Cardiac muscle cell (in vitro differentiated cells and primary cell): ENCODE measurements at places on chromosomes 16 and 17. TPM values are rescaled to one million over a fixed set of nuclear protein-coding genes. Genes with fewer than 3 reads are reported as not detected.

DNA sequence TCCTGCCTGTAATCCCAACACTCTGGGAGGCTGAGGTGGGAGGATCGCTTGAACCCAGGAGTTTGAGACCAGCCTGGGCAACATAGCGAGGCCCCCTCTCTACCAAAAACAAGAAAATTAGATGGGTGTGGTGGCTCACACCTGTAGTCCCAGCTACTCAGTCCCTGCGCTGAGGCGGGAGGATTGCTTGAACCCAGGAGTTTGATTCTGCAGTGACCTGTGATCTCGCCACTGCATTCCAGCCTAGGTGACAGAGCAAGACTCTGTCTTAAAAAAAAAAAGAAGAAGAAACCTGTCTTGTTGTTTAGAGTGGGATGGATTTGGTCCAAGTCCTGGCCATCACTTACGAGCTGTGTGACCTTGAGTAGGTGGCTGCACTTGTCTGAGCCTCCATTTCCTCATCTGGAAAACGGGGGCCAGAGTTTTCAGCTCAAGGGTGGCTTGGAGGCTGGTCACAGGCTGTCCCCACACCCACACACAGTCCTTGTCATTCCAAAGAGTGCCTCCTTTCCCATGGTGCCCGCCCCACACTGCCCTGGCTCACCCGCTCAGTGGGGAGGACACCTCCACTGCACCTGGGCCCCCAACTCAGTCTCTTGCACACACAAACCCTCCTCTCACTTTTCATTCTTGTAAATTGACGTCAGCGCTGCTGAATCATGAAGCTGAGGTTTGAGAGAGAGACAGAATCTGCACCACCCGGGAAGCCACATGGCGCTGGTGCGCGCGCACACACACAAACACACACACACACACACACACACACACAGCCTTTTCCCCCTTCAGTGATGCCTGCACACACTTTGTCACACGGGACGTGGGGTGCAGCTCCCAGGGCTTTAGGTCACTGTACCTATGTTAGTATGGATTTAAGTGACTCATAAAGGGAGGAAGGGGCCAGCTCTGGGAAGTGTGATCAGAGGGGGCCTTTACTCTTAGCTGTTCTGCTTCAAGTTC, 4.2 kb downstream of the SOCS1 start:
- peak; percentile 52 for DNase-seq

DNA sequence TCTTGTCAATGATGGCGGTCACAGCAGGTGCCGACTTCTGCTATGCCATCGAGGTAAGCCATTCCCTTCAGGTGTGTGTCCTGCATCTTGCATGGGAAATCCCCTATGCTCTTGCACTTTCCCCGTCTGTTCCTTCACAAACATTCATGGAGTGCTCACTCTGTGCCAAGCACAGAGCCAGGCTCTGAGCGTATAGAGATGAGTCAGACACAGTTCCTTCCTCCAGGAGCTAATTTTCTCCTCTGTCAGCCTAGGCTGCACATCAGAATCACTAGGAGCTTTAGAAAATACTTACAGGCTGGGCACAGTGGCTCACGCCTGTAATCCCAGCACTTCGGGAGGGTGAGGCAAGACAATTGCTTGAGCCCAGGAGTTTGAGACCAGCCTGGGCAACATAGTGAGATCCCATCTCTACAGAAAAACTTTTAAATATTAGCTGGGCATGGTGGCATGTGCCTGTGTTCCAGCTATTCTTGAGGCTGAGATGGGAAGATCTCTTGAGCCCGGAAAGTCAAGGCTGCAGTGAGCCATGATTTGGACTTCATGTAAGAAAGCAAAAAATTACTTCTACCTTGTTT, 14.1 kb downstream of the PRMT7 start:
- no peak for DNase-seq

- DNase-seq = no peak
These were observed 3.4 kb downstream of the RAPGEFL1 start for GRCh38 chr17:40180694-40181093.

DNA sequence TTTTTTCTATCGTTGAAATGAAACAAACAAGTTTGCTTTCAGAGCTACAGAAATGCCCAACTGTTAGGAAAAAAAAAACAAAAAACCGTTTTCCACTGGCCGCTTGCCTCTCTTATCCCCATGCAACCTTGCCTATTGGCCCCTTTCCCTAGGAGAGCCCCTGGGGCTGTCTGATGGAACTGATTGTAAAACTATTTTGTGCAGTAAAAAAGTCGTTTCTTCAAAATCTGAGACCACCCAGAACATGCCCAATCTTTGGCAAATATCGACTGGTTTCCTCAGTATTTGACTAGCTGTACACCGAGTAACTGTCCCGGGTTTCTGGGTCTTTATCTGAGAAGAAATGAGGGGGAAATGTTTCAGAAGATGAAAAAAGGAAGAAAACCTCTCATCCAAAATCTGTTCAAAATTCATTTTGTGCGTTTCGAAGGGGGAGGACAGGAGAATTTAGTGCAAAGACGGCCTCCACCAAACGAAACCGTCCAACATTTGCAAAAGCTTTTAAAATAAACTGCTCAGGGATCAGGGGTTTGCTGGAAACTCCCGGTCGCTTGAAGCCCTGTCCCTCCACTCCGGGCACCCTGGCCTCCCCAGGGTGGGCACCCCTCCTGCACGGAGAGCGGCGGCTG, 1.1 kb upstream of the GNAO1 start:
- DNase-seq = no peak

DNA sequence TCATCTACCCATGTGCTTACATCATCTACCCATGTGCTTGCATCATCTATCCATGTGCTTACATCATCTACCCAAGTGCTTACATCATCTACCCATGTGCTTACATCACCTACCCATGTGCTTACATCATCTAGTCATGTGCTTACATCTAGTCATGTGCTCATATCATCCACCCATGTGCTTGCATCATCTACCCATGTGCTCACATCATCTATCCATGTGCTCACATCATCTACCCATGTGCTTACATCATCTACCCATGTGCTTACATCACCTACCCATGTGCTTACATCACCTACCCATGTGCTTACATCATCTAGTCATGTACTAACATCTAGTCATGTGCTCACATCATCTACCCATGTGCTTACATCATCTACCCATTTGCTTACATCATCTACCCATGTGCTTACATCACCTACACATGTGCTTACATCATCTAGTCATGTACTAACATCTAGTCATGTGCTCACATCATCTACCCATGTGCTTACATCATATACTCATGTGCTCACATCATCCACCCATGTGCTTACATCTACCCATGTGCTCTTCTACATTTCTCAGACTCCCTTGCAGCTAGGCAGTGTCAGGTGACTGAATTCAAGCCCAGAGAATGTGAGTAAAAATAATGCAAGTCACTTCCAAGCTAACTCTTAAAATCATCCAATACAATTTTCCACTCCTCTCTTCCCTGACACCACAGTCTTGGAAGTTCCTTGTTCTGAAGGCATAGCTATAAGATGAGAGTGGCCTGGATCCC, 196.8 kb downstream of the CBLN1 start:
- DNase-seq = no peak

GRCh38 chr17:37138571-37139120, 189.9 kb downstream of the AATF start:
- no peak for DNase-seq

GRCh38 chr16:69048328-69049120, 56.9 kb upstream of the HAS3 start:
- DNase-seq = no peak

GRCh38 chr16:25868106-25868505, 176.3 kb downstream of the HS3ST4 start:
- no peak for DNase-seq

GRCh38 chr16:1188432-1189189, 35.7 kb downstream of the CACNA1H start:
- DNase-seq = peak; percentile 87

- peak; percentile 93 for DNase-seq
These were observed 10.2 kb upstream of the HOXB9 start for GRCh38 chr17:48636177-48637018.

- no peak for DNase-seq
These were observed 3.9 kb upstream of the KRT15 start for GRCh38 chr17:41522301-41523224.

- no peak for DNase-seq
These were observed 18.1 kb upstream of the DHX40 start for GRCh38 chr17:59547131-59547915.

DNA sequence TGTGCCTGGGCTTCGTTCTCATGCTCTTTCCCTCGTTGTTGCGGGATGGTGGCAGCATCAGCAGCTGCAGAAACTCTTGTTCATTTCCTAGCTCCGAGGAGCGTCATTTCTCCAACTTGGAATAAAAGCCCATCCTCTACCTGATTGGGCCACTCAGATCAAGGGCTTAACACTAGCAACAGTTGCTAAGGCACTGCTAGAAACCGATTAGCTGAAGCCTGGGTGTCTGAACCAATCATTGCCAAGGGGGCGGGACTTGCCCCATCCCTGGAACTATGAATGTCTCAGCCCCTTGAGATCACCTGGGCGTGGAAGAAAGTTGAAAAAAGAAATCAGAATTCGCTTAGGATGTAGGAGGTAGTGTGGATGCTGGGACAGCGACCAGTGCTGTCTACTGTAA, 145.3 kb downstream of the FOXL1 start:
- peak; percentile 44 for DNase-seq

- DNase-seq = no peak
These were observed 72.2 kb upstream of the GNAO1 start for GRCh38 chr16:56119133-56119532.

- DNase-seq = peak; percentile 92
These were observed 25.8 kb downstream of the ABR start for GRCh38 chr17:1153795-1154546.

DNA sequence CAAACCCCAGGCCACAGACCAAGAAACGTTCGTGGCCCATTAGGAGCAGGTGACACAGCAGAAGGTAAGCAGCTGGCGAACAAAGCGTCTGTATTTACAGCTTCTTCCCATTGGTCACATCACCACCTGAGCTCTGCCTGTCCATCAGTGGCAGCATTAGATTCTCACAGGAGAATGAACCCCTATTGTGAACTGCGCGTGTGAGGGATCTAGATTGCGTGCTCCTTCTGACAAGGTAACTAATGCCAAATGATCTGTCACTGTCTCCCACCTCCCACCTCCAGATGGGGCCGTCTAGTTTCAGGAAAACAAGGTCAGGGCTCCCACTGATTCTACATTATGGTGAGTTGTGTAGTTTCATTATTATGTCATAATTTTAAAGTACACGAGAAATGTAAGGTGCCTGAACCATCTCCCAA, 186.3 kb downstream of the CPPED1 start:
- DNase-seq = no peak

GRCh38 chr16:86346034-86346433, 164.3 kb upstream of the FOXF1 start:
- DNase-seq = no peak

- DNase-seq = no peak
These were observed 51.7 kb downstream of the WNT3 start for GRCh38 chr17:46766493-46767491.

DNA sequence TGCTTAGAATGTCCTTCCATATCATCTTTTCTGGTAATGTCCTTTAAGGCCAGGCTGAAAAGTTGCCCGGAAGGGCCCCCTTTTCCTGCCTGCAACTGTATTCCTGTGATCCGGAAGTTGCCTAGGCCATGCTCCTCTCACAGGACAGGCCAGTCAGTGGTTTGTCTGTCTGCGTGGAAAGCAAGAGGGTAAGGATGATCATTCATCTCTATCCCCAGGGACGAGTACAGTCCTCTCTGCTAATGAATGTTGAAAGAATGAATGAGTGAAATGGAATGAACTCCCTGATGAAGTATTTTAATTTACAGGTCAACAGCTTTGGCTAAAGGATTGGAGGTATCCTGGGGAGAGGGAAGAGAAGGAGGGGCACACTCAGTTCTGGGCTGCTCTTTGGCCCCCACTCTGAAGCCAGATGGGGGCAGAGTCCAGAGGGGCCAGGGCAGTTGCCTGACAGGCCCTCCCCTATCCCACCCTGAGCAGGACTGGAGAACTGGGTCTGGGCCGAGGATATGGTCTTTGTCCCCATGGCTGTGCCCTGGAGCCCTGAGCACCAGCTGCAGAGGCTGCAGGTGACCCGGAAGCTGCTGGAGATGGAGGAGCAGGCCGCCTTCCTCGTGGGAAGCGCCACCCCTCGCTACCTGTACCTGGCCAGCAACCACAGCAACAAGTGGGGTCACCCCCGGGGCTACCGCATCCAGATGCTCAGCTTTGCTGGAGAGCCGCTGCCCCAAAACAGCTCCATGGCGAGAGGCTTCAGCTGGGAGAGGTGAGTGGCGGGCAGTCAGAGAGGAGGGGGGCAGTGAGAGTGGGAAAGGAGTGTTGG, 3.2 kb downstream of the AOC3 start:
- DNase-seq = no peak

GRCh38 chr16:15509051-15509592, 74.7 kb downstream of the BMERB1 start:
- no peak for DNase-seq

DNA sequence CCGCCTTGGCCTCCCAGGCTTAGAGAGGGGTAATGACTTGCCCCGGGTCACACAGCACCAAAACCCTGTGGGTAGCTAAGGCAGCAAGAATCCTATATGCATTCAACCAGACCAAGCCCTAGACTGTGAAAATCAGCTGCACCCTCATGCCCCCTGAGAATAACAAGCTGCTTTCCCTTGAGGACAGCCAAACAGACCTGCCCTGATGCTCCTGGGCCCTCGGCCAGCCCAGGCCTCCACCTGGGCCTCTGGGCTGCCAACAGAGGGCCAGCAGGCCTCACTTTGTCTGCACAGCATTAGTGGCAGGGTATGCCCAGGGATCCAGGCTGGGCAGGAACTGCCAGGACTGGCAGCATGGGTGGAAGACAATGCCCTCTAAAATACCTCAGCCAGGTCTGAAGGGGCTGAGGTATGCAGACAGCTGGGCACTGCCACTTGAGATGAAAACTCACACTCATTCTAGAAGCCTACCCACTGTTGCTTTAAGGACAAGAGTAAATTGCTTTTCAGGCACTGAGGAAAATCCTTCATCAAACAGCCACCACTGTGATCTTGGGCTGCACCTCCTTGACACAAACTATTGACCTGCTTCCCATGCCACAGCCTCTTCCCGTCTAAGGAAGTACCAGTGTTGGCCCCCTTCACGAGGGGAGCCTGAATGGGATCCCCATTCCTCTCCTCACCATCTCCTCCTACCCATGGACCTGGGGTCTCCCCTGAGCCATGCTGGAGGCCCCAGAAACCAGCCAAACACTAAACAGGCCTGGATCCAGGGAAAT, 8.8 kb downstream of the ST3GAL2 start:
- DNase-seq = no peak

DNA sequence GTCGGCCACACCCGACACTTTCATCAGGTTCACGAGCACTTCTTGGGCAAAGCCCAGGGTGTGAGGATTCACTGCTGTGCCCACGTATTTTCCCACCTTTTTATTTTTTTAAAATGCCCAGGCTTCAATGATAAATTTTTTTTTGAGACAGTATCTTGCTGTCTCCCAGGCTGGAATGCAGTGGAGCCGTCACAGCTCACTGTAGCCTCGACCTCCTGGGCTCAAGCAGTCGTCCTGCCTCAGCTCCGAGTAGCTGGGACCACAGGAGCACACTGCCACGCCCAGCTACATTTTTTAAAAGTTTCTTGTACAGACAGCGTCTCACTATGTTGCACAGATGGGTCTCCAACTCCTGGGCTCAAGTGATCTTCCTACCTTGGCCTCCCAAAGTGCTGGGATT, 17.8 kb downstream of the UTS2R start:
- no peak for DNase-seq

CIITA gene
- total RNA-seq = 0.06 TPM in 1 of 2 replicates, not detected in the other

STH gene
- not detected in 2 replicates for total RNA-seq

MAP2K6 gene
- total RNA-seq = 8.4 and 13.2 TPM in 2 replicates

ANKFN1 gene
- 0.21 TPM in 1 of 2 replicates, not detected in the other for total RNA-seq

OSGIN1 gene
- total RNA-seq = 0.60 and 3.4 TPM in 2 replicates

SLC6A4 gene
- 0.36 and 0.85 TPM in 2 replicates for total RNA-seq

RAB37 gene
- 3.4 and 6.9 TPM in 2 replicates for total RNA-seq

FSCN2 gene
- total RNA-seq = 9.0 and 11.3 TPM in 2 replicates

GJC1 gene
- total RNA-seq = 25.8 and 37.3 TPM in 2 replicates

EPX gene
- not detected in 2 replicates for total RNA-seq

NPIPB8 gene
- total RNA-seq = not detected in 2 replicates

COG4 gene
- total RNA-seq = 77.3 and 82.0 TPM in 2 replicates

MT4 gene
- total RNA-seq = not detected in 2 replicates
